ENCODE measurements at places on chromosomes 1 and 21.

DNA sequence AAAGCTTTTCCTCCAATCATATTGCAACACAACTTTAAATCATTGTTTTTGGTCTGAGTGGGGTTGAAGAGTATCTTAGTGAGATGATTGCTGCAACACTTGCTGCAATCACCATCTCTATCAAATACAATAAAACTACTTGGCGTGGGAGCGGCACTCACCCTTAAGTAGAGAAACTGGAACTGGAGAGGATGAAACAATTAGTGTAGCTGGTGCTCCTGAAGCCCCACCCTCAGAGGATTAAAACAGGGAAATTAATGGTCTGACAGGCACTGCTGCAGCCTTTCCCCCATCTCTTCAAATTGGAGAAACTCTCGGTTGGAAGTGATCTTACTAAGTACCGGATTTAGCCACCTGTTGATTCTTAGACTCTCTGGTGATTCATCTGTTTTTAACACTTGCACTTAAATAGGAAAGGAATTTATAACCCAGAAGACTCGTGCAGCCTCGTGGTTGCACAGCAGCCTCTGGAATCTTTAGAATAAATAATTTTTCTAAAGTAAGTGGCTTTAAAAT, 80.5 kb upstream of the KIF26B start:
- no peaks in the 10 kb centered on the region for H3K36me3 ChIP-seq
- DNase-seq, result no peak
- no peak overlapping the region for H3K4me3 ChIP-seq
- no peaks in the 10 kb centered on the region for H3K4me1 ChIP-seq

- H3K4me3 ChIP-seq, result no peak overlapping the region
- peaks cover 3% of the 10 kb centered on the region for H3K4me1 ChIP-seq
- no peak overlapping the region for H3K27ac ChIP-seq
- no peaks in the 10 kb centered on the region for H3K27me3 ChIP-seq
- no peaks in the 10 kb centered on the region for H3K36me3 ChIP-seq
Measured at GRCh38 chr21:44006656-44007055, 5.5 kb upstream of the TRAPPC10 start.

- 0 out of 2 replicates have a peak, but pooled peaks cover 1% of the 10 kb centered on the region for H3K4me1 ChIP-seq
- H3K4me3 ChIP-seq, result no peak within 1 kb of the TSS
- no peaks in the 10 kb centered on the region for H3K36me3 ChIP-seq
- DNase-seq, result no peak
Measured at GRCh38 chr1:162381383-162381782, at the start of gene C1orf226. C1orf226 (plus strand) TSS chr1:162381728; CDS start chr1:162381902, 174 bp downstream.

GRCh38 chr21:24424776-24425175, 1182.5 kb downstream of the MRPL39 start:
- H3K4me1 ChIP-seq, result no peaks in the 10 kb centered on the region
- no peak for DNase-seq
- H3K27me3 ChIP-seq, result no peaks in the 10 kb centered on the region
- no peaks in the 10 kb centered on the region for H3K36me3 ChIP-seq

DNA sequence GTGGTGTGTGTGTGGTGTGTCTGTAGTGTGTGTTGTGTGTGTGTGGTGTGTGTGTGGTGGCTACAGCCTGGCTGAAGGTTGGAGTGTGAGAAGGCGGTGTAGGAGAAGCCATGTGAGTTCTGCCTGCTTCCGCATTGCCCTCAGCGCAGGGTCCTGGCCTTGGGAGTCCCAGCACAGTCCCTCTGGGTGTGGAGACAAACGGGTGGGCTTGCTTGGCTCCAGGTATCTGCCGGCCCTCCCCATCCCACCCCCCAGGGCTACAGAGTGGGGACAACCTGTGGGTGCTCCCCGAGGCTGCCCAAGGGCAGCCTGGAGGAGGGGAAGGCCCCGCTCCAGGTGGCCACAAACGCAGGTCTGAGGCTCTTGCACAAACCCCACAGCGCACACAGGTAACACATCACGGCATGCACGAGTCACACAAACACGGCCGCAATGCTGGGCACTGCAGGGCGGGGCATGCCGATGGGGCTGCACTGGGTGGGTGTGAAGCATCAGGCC, 31.7 kb upstream of the ADARB1 start:
- H3K36me3 ChIP-seq, result no peaks in the 10 kb centered on the region
- H3K4me1 ChIP-seq, result no peaks in the 10 kb centered on the region
- H3K27me3 ChIP-seq, result no peaks in the 10 kb centered on the region
- no peak overlapping the region for H3K4me3 ChIP-seq

DNA sequence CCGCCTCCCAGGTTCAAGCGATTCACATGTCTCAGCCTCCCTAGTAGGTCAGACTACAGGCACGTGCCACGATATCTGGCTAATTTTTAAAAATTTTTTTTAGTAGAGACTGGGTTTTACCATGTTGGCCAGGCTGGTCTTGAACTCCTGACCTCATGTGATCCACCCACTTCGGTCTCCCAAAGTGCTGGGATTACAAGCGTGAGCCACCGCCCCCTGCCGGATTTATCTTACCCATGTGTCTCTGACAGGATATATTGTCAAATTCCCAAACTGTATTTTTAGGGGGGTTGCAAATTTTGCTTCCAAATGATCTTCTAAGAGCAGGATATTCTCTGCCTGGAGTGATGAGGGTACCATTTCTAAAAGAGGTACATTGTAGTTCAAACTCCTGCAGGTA, 74.3 kb downstream of the KIF26B start:
- H3K4me3 ChIP-seq, result no peak overlapping the region
- H3K27me3 ChIP-seq, result no peaks in the 10 kb centered on the region
- no peak for DNase-seq
- H3K36me3 ChIP-seq, result no peaks in the 10 kb centered on the region
- H3K4me1 ChIP-seq, result peaks cover 3% of the 10 kb centered on the region

- H3K27ac ChIP-seq, result no peak overlapping the region
- H3K4me1 ChIP-seq, result peaks cover 7% of the 10 kb centered on the region
- no peaks in the 10 kb centered on the region for H3K27me3 ChIP-seq
- H3K36me3 ChIP-seq, result no peaks in the 10 kb centered on the region
- H3K4me3 ChIP-seq, result no peak overlapping the region
- DNase-seq, result no peak
Measured at GRCh38 chr1:204479387-204480136, 15.0 kb downstream of the PIK3C2B start.

DNA sequence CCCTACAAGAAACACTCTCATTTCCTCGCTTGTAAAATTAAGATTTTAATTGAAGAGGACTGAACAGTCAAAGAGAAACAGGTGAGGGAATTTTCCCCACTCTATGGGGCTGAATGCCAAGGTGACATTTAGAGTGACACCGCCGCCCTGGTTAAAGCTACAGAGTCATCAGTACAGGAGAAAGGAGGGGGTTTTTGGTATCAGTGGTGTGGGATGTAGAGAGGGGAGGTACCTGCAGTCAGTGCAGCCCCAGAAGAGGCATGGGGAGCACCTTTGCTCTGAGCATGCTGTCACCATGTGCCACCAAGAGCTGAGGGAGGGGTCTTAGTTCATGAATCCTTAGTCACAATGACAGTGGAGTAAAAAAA, 2.8 kb downstream of the DIRAS3 start:
- H3K27ac ChIP-seq, result no peak overlapping the region
- H3K36me3 ChIP-seq, result no peaks in the 10 kb centered on the region
- H3K4me3 ChIP-seq, result no peak overlapping the region
- no peaks in the 10 kb centered on the region for H3K4me1 ChIP-seq
- peaks cover 22% of the 10 kb centered on the region for H3K27me3 ChIP-seq

DNA sequence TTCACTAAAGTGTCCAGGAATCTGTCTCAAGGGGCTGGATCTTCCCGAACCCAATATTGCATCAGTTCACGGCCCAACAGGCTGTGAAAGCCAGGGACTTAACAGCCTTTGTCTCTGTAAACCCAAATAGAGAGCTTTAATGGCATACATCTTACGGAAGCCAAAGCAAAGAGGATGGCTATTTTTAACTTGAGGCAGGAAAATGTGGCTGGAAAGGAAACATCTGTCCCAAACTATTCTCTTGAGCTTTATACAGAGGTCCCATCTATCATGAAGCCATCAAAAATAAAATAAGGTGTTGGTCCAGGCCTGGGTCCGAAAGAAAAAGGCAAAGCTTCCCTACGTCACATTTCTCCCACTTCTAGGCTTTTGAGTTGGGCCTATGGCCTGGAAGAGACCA, 7.7 kb upstream of the CD34 start:
- no peak for DNase-seq
- H3K4me1 ChIP-seq, result no peaks in the 10 kb centered on the region
- H3K36me3 ChIP-seq, result no peaks in the 10 kb centered on the region

DNA sequence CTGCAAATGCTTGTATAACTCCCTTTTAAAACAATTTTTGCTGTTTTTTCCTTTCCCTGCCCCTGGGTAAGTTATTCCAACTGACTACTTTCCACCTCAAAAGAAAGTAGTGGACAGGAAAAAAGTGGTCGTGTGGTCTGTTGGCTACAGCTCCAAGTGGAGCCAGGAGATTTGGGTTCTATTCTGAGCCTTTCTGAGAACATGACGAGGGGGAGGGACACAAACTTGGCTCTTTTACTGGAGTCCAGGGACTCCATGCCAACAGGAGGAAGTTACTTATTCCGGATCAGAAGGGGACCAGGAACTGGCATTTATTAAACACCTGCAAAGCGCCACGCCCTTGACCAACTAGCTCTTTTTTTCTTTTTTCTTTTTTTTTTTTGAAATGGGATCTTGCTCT, 79.0 kb upstream of the CAPZB start:
- no peaks in the 10 kb centered on the region for H3K27me3 ChIP-seq
- no peak overlapping the region for H3K27ac ChIP-seq
- no peaks in the 10 kb centered on the region for H3K36me3 ChIP-seq
- DNase-seq, result no peak

All from H1 (cell line).